ENCODE measurements at places on chromosomes 3 and 15. TPM values are rescaled to one million over a fixed set of nuclear protein-coding genes. Genes with fewer than 3 reads are reported as not detected.

The PAQR5 gene
- polyA plus RNA-seq = 24.9 TPM

The TMEM207 gene
- 25.9 TPM for polyA plus RNA-seq

The GOLGA8M gene
- 2.5 TPM for polyA plus RNA-seq

The CTXN2 gene
- polyA plus RNA-seq = 0.09 TPM

The AGTR1 gene
- 17.1 TPM for polyA plus RNA-seq

The REC114 gene
- polyA plus RNA-seq = not detected

The MRPS22 gene
- 62.7 TPM for polyA plus RNA-seq

The NANOGP8 gene
- 0.41 TPM for polyA plus RNA-seq

The LYZL4 gene
- polyA plus RNA-seq = not detected

The RAB6B gene
- 16.4 TPM for polyA plus RNA-seq

The MCF2L2 gene
- polyA plus RNA-seq = 0.62 TPM

The SLC38A3 gene
- polyA plus RNA-seq = 7.2 TPM

The VILL gene
- 12.2 TPM for polyA plus RNA-seq

The PPM1M gene
- polyA plus RNA-seq = 17.9 TPM

The KLHL25 gene
- polyA plus RNA-seq = 12.8 TPM

The TGFBR2 gene
- polyA plus RNA-seq = 96.9 TPM

The CEP19 gene
- polyA plus RNA-seq = 4.7 TPM

The CHRNA3 gene
- 0.98 TPM for polyA plus RNA-seq

The LRRC2 gene
- polyA plus RNA-seq = 1.7 TPM

The BLOC1S6 gene
- 44.5 TPM for polyA plus RNA-seq

The GPR27 gene
- polyA plus RNA-seq = 12.6 TPM

The SCN11A gene
- 1.0 TPM for polyA plus RNA-seq

The CCK gene
- 0.56 TPM for polyA plus RNA-seq

The ABHD17C gene
- 31.7 TPM for polyA plus RNA-seq

The HYAL2 gene
- polyA plus RNA-seq = 71.4 TPM

The NUP210 gene
- 24.8 TPM for polyA plus RNA-seq

The GOLGA8S gene
- polyA plus RNA-seq = 2.1 TPM

The ST3GAL6 gene
- 56.4 TPM for polyA plus RNA-seq

The CYP1A2 gene
- 0.23 TPM for polyA plus RNA-seq

The ROPN1B gene
- 1.1 TPM for polyA plus RNA-seq

The SLC12A1 gene
- 230 TPM for polyA plus RNA-seq

The SLC24A5 gene
- 0.50 TPM for polyA plus RNA-seq

The ACTL6A gene
- 91.3 TPM for polyA plus RNA-seq

The GORASP1 gene
- 60.8 TPM for polyA plus RNA-seq

The EFCC1 gene
- 1.5 TPM for polyA plus RNA-seq

The LACTB gene
- polyA plus RNA-seq = 16.5 TPM

The SEC11A gene
- polyA plus RNA-seq = 233 TPM

The TSPAN3 gene
- 427 TPM for polyA plus RNA-seq

The GRK7 gene
- not detected for polyA plus RNA-seq

The CCR4 gene
- polyA plus RNA-seq = 0.27 TPM

The LMCD1 gene
- 35.8 TPM for polyA plus RNA-seq

The ATP13A3 gene
- polyA plus RNA-seq = 94.1 TPM
